ENCODE measurements at places on chromosomes 2 and 18.
A peak's percentile ranks its signal among the peaks of the same experiment; 100 is the strongest.

DNA sequence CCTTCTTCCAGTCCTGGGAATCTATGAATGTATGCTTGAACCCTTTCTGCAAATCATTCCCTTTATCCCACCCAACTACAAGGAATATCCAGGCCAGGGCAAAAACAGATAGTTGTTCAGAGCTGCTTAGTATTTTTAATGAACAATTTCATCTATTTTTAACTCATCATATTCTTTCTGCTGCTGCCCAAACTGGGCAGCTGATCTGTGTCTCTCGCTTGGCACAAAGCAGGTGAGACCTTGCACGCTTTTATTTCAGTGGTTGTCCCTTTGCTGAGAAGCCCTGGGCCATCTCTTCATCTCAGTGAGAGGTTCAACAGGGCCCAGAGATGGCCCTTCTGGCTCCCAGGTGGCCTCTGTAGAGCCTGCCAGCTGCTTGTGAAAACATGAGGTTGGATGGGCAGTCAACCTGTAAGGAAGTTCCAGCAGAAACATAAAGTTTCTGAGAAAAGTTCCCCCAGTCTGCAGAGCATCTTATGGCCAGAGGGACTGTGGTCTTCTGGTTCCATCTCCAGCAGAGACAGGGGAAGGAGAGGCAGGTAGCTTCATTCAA, 57.5 kb downstream of the MYCN start:
- no peak for DNase-seq

GRCh38 chr2:172606285-172606684, 50.4 kb downstream of the PDK1 start:
- no peak for DNase-seq

- DNase-seq, result no peak
Observed at GRCh38 chr2:168608796-168609195, 152.7 kb downstream of the CERS6 start.

DNA sequence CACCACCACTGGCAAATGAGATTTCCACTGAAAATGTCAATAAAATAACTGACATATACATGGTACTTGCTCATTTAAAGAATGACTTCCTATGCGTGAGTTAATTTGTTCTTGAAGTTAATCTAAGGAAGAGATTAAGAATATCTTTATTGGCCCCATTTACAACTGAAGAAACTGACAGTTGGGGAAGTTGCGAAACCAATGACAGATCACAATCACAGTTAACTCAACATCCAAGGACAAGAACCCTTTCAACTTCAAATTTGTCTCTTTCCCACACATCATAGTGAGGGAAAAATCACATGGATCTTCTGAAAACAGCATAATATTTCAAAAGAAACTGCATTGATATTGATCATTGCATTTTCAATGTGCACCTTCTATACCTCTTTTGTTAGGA, 565.4 kb downstream of the IRS1 start:
- DNase-seq, result no peak

DNA sequence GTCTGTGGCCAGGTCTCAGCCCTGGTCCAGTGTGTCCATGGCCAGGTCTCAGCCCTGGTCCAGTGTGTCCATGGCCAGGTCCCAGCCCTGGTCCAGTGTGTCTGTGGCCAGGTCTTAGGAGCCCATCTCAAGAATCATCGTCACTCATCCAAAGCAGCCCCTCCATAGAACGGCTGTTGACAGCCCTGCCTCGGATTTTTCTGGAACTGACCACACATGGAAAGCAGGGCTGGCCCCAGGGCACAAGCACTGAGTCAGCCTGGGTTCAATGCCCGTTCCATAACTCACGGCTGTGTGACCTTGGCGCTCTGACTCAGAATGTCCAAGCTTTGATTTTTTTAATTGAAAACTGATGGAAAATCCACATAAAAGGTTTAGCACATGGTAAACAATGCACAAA, 59.9 kb upstream of the SNTG2 start:
- DNase-seq, result no peak

- no peak for DNase-seq
Observed at GRCh38 chr2:118822015-118822414, 25.4 kb downstream of the EN1 start.

- no peak for DNase-seq
Observed at GRCh38 chr18:27769152-27769551, 407.8 kb downstream of the CDH2 start.

GRCh38 chr2:54602736-54603322, 120.6 kb upstream of the EML6 start:
- DNase-seq, result no peak

- no peak for DNase-seq
Observed at GRCh38 chr2:8860239-8860638, 22.8 kb upstream of the KIDINS220 start.

DNA sequence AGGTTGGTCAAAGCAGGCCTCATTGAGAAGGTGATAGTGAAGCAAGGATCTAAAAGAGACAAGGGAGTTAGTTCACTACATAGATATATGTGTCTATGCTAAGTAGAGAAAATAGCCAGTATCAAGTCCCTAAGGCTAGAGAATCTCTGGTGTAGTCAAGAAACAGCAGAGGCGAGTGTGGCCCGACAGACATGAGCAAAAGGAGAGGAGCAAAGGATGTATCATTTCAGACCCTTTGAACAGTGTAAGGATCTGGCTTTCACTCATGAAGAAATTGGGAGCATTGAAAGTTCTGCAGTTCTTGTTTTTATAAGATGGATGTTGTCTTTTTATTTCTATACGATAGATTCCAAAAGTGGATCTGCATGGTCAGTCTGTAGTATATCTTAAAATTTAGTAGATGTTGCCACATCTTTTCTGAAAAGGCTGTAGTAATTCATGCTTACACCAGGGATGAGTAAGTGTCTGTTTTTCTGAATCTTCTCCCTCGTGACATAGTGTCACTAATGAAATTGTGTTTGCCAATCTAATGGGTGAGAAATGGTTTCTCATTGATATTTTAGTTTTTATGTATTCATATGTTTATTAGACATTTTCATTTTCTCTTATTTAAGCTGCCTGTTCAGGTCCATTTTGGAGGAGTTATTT, 18.8 kb downstream of the SP100 start:
- no peak for DNase-seq

- peak; percentile 54 for DNase-seq
Observed at GRCh38 chr2:88059979-88060906, 4.7 kb upstream of the KRCC1 start.

- no peak for DNase-seq
Observed at GRCh38 chr2:96197546-96198255, 10.9 kb downstream of the STARD7 start.

DNA sequence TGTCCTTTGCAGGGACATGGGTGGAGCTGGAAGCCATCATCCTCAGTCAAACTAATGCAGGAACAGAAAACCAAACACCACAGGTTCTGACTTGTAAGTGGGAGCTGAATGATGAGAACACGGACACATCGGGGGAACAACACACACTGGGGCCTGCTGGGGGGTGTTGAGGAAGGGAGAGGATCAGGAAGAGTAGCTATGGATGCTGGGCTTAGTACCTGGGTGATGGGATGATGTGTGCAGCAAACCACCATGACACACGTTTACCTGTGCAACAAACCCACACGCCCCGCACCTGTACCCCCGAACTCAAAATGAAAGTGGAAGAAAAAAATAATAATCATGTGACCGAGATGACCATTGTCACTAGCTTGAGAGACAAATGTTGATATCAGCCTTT, 114.7 kb downstream of the NDUFA10 start:
- no peak for DNase-seq

GRCh38 chr2:224126440-224126839, 87.4 kb upstream of the SERPINE2 start:
- no peak for DNase-seq

DNA sequence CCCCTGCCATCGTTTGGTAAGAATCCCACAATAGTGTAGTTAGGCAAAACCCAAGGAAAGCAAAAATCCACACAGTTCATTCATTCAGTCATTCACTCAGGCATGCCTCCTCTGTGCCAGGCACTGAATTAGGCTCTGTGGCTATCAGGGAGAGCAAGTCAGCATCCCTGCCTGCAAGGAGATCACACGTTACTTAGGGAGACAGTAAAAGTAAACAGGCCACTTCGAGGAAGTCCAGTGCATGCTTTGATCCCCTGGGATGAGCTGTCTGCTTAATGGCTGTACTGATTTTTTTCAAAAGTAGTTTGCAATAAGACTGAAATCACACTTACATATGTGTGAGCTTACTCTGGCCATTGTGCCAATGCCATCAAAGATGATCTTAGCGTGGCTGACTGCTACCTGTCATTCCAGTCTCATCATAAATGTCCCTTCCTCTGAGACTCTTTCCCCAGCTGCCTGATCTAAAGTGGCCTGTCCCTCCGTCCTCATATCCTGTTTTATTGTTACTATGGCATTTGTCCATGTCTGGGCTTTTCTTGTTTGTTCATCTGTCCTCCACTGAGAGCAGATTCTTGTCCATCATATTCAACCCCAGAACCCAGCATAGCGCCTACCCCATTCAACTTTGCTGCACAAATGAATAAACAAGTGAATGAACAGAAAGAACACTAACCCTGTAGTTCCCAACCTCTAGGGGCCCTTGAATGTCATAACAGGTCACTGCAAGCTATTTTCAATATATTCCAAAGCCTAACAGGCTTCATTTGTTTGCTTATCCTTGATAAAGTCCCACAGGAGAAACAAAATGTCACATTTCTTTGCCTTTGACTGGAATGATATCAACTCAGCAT, 84.1 kb downstream of the GALNT14 start:
- no peak for DNase-seq

- peak; percentile 40 for DNase-seq
Observed at GRCh38 chr2:230472621-230473018, 56.6 kb downstream of the SP100 start.

DNA sequence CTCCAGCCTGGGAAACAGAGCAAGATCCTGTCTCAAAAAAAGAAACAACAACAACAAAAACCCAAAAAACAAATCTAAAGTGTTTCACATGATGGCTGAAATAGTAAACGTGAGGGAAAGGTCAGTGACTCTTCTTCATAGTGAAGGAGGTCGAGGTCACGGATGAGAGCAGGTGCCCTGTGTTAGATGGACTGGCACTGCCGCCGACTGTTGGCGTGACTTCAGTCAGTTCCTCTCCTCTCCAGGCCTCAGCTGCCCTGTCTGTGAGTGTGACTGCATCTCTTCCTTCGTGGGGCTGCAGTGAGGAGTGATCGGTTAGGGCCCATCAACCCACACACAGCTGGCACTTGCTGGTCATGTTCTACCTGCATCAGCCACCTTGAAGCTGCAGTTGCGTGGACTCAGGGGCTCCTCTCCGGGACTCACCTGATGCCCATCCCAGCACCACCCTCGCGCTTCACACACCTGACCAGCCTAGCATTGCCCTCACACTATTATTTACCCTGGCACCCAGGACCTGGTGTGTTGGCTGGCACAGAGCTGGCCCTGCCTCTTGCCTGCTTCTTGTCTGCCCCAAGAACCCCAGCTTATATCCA, 30.1 kb upstream of the TMEM87B start:
- DNase-seq, result no peak

DNA sequence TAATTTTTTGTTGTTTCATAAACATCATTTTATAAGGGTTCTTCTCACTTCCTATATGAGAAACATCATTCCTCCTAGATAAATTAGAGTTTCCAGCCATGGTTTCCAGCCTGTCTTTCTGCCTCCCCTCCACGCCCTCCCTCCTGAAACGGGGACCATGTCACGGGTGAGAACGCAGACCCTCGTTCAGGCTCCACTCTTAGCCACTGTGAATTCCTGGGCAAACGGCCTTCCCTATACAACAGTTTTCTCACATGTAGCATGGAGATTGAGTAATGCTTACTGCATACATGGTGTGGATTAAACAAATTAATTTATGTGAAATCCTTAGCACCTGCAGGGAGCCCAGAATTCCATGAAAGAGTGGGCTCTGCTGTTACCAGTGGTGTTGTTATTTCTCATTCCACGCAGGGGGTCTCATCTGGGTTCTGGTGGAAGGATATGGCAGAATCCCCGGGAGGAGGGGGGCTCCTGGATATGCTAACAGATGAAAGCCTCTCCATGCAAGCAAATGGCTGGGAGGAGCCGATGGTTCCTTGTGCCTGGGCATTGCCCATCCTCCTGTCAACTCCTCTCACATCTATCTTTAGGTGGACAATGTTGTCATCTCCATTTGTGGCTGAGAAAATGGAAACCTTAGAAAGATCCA, 54.0 kb upstream of the TWIST2 start:
- DNase-seq, result no peak

- DNase-seq, result no peak
Observed at GRCh38 chr18:23835506-23835905, 146.3 kb downstream of the LAMA3 start.

Measured in CD4-positive, alpha-beta memory T cell (primary cell).